AG04450 (cell line): ENCODE measurements at places on chromosomes 1 and 21. TPM values are rescaled to one million over a fixed set of nuclear protein-coding genes. Genes with fewer than 3 reads are reported as not detected.

The UBQLN4 gene
- polyA plus RNA-seq: 22.7 and 23.2 TPM in 2 replicates

The ATP1B1 gene
- 17.6 and 25.0 TPM in 2 replicates for polyA plus RNA-seq

The SH2D2A gene
- polyA plus RNA-seq: 0.09 TPM in 1 of 2 replicates, not detected in the other

The TNFRSF18 gene
- polyA plus RNA-seq: 1.0 and 2.1 TPM in 2 replicates

The SPATA6 gene
- 4.6 and 6.1 TPM in 2 replicates for polyA plus RNA-seq

The ARHGEF10L gene
- 5.7 and 7.8 TPM in 2 replicates for polyA plus RNA-seq

The TMEM53 gene
- 4.4 and 6.1 TPM in 2 replicates for polyA plus RNA-seq

The FAM43B gene
- polyA plus RNA-seq: 0.02 TPM in 1 of 2 replicates, not detected in the other

The SLC45A1 gene
- polyA plus RNA-seq: 1.5 and 2.4 TPM in 2 replicates

The GSTM5 gene
- polyA plus RNA-seq: 11.6 and 12.5 TPM in 2 replicates

The CA6 gene
- polyA plus RNA-seq: not detected in 2 replicates

The GPX7 gene
- polyA plus RNA-seq: 14.1 and 16.9 TPM in 2 replicates

The SLC5A9 gene
- polyA plus RNA-seq: not detected in 2 replicates

The ENO1 gene
- polyA plus RNA-seq: 1,423 and 1,563 TPM in 2 replicates
